Sciatic nerve (tissue), 2 donors: ENCODE measurements at places on chromosomes 16 and 17. TPM values are rescaled to one million over a fixed set of nuclear protein-coding genes. Genes with fewer than 3 reads are reported as not detected.

Gene MYL4
- 3.9 TPM for total RNA-seq

Gene NTN1
- total RNA-seq, result 22.8 TPM

Gene PPP4C
- total RNA-seq, result 41.2 TPM

Gene FOXN1
- not detected for total RNA-seq

Gene B9D1
- total RNA-seq, result 19.8 TPM

- peak; percentile 72 for DNase-seq
These were observed 2.5 kb downstream of the TTLL6 start for GRCh38 chr17:48814504-48814903.

DNA sequence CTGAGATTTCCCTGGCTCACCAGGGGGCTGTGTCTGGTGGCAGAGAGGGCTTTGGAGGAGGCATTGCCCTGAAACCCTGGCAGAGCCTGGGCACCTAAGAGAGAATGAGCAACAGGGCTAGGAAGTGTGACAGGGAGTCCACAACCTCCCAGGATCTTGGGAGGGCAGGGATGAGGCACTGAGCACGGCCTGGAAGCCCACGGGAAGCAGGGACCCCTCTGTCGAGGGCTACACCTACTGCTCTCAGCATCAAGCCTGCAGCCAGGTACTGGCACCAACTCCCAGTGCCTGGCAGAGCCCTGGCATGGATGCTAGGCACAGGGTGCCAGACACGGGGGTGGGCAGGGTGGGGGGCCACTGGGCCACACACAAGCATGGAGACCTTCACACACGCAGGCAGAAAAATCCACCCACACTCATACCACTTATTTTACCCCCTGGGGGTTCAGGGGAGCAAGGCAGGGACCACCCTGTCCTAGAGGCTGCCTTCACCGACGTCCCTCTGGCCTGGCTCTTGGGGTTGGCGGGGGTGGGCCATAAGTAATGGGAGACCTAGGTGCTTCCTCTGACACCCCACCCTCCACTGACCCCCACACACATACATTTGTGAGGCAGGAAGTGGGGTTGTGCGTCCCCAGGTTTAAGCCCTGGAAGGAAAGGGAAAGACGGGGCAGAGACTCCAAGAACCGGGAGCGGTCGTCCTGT, 970 bp upstream of the HSD11B2 start:
- DNase-seq, result no peak

GRCh38 chr17:42407289-42407836, 15.7 kb downstream of the CAVIN1 start:
- DNase-seq, result peak; percentile 79

DNA sequence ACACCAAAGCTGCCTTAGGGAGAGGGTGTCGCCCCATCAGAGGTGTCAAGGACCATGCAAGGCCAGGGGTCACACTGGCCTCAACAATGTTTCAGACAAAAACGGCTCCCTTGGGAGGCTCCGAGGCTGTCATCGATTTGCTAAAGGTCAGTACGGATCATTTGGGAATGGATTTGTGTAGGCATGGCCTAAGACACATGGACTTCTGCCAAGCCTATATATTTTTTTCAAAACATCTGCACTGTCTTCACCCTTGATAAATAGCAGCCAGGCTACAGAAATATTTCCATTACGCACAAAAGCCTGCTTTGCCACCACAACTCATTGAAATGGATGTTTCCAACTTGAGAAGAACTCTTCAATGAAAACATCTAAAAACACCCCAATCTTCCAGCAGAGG, 10.3 kb downstream of the CUEDC1 start:
- no peak for DNase-seq

GRCh38 chr16:68247400-68247799, 2.2 kb downstream of the PLA2G15 start:
- no peak for DNase-seq

- DNase-seq, result no peak
These were observed 295.9 kb upstream of the N4BP1 start for GRCh38 chr16:48905632-48906505.

DNA sequence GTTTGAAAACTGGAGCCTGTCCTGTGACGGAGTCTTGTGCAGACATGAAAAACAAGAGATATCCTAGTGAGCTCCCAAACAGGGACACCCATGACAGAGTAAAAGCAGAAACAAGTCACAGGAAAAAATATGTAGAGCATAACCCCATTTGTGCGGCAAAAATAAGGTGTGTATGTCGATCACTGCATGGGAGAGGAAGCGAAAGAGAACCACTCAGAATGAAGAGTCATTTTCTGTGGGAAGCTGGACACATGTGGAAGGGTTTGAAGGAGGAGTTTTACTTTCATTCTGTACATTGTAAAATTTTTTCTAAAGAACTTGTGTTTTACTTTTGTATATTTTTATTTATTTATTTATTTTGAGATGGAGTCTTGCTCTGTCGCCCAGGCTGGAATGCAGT, 72.1 kb downstream of the JPH3 start:
- DNase-seq, result no peak

- no peak for DNase-seq
These were observed 28.5 kb upstream of the MEAK7 start for GRCh38 chr16:84532855-84533486.

DNA sequence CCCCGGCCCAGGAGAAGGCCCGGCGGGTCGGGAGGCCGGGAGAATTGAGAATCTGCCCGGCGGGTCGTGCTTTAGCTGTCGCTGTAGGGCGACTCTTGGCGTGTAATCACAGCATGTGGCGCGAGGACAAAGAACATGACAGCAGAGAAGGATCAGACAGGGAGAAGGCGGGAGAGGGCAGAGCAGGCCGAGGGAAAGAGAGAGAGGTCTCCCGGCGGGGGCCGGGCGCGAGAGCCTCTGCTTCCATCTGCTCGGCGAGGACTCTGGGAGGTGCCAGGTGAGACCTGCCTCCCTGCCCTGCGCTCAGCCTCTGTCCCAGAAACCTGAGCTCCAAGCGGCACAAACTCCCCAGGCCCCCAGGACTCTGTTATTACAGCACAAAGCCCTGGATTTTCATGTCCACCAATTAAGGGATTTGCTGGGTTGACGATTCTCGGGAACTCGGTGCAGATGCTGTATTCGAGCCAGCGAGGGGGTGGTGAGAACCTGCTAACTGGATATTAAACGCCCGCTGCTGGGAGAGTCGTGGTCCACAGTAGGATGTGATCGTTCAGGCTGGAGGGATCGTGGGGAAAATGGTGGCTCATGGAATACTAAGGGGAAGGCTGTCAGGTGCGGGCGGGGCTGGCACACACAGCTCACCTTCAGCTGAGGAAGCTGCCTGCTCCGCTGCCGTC, 172.0 kb upstream of the CIBAR2 start:
- DNase-seq, result no peak

DNA sequence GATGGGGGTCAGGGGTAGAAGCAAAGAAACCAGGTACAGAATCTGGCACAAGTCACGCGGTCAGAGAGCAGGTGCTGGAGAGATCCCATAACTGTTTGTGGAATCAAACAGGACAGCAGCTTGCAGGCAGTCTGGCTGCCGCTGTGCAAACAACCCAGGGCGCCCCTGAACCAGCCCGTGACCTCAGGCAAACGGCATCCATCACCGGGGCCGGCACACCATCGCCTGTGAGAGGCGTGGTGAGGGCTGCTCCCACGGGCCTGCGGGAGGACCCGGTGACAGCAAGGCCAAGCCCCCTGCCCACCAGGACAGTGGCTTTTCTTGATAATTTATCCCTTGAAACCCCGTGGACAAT, 47.9 kb downstream of the CBFA2T3 start:
- DNase-seq, result no peak

GRCh38 chr16:81569361-81570034, 124.9 kb downstream of the CMIP start:
- no peak for DNase-seq
